ENCODE measurements at places on chromosomes 6 and 20. TPM values are rescaled to one million over a fixed set of nuclear protein-coding genes. Genes with fewer than 3 reads are reported as not detected.

DNA sequence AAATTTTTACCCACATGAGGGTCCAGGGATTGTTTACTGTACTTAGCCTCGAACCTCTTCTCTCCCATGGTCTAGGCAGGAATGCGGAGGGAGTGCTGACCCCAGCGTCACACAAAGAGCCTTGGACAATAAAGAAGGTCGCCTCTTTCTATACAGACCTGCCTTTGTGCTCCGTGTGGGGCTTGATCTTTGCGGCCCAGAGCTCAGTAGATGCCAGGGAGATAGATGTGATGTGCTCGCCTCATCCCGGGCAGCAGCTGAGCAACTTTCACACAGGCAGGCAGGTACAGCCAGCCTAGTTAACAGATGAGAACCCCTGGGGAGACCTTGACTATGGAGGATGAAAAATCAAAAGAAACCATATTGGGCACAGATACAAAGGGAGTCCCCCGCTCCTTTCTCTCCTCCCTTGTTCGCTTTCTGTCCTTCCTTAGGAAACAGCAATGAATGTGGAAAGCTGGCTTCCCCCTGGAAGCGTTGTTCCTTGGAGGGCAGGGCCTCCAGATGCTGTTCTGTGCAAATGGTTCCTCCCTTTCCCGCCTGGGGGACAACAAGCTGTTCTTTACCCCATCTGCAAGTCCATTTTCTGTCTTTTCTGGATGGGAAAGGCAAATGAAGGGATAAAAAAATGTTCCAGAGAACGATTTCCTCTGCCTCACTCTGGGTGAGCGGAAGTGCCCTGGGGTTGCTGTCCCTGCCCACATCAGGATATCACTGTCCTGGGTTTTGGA is 128.3 kb downstream of the OLIG3 start:
- H3K27ac ChIP-seq, result no peak overlapping the region
- no peaks in the 10 kb centered on the region for H3K27me3 ChIP-seq
- H3K4me3 ChIP-seq, result no peak overlapping the region
- peaks cover 6% of the 10 kb centered on the region for H3K36me3 ChIP-seq

BMP2 gene
- not detected for total RNA-seq

- no peak overlapping the region for H3K4me3 ChIP-seq
- peaks cover 33% of the 10 kb centered on the region for H3K27me3 ChIP-seq
- no peak for DNase-seq
- H3K27ac ChIP-seq, result no peak overlapping the region
- H3K4me1 ChIP-seq, result peaks cover 3% of the 10 kb centered on the region
Measured at GRCh38 chr6:7047128-7047527, 60.6 kb upstream of the RREB1 start.

CFAP61 gene
- not detected for total RNA-seq

DNA sequence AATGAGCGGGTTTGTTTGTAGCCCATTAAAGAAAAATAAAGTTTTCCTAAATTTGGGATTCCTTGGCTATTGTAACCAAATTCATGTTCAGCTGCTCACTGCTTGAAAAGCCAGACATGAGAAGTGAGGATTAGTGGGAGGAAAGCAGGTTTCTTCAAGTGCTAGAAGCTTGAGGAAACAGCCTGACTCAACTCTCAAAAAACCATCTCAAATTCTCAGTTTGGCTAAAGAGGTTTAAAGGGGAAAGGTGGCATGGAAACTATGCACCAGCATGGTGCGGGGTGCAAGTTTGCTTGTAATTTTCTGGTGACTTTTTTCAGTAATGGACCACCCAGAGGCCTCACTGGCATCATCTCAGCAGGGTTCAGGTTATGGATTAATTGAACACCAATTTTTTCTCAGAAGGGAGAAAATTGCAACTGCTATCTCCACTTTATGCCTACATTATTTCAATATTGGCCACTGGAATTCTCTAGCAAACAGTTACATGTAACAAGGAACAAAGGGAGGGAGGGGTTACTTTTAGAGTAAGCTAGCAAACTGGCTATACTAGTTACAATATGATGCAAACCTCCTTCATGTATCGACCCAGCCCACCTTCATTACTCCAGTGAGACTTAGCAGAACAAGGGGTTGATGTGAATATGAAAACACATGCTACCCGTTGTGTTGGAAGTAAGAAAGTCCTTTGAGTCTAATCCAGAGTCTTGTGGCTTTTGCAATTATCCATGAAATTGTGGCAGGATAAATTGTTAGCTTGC is 85.0 kb upstream of the IFNGR1 start:
- H3K4me1 ChIP-seq, result peaks cover 2% of the 10 kb centered on the region
- no peak for DNase-seq
- H3K36me3 ChIP-seq, result no peaks in the 10 kb centered on the region
- peaks cover 3% of the 10 kb centered on the region for H3K27me3 ChIP-seq

- H3K4me1 ChIP-seq, result peaks cover 14% of the 10 kb centered on the region
- no peak for DNase-seq
- H3K27ac ChIP-seq, result no peak overlapping the region
- peaks cover 44% of the 10 kb centered on the region for H3K36me3 ChIP-seq
Measured at GRCh38 chr6:15518057-15518456, 144.8 kb downstream of the DTNBP1 start.

DNA sequence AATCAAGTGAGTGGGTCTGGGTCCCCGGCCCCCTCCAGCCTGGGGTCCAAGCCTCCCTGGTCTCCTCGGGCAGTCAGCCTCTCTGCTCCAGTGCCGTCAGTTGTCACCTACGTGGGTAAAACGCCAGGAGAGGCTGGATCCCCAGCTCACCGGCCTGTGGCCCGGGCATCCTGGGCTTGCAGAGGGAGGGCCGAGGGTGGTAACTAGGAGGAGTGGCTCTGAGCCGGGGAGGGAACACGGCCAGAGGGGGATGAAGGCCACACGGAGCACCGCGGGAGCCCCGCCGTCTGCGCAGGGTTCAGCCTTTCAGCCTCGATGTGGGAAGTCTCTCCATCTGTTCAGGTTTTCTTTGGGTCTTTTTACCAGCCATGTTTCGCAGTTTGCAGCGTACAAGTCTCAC is 29.5 kb upstream of the BHLHE23 start:
- no peak overlapping the region for H3K27ac ChIP-seq
- H3K4me3 ChIP-seq, result no peak overlapping the region
- no peak for DNase-seq
- no peaks in the 10 kb centered on the region for H3K36me3 ChIP-seq
- peaks cover 41% of the 10 kb centered on the region for H3K27me3 ChIP-seq

DNA sequence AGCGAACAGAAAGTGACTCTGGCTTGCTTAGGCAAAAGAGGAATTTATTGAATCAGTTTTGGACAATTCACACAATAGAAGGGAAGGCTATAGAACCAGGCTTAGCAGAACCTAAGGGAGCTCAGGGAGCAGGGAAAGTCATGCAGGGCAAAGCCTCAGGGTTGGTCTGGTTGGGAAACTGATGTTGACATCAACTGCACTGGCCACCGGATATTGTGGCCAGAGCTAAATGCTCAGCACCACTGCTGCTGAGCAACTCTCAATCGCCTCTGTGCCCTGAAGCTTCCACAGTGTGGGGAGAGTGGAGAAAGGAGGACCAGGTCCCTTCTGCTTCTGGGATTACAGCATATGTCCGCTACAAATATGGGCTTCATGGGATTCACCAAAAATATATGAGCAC is 93.3 kb upstream of the GCM1 start:
- H3K27ac ChIP-seq, result no peak overlapping the region
- no peak for DNase-seq
- peaks cover 13% of the 10 kb centered on the region for H3K4me1 ChIP-seq
- peaks cover 9% of the 10 kb centered on the region for H3K36me3 ChIP-seq

ABHD16B gene
- not detected for total RNA-seq

DNA sequence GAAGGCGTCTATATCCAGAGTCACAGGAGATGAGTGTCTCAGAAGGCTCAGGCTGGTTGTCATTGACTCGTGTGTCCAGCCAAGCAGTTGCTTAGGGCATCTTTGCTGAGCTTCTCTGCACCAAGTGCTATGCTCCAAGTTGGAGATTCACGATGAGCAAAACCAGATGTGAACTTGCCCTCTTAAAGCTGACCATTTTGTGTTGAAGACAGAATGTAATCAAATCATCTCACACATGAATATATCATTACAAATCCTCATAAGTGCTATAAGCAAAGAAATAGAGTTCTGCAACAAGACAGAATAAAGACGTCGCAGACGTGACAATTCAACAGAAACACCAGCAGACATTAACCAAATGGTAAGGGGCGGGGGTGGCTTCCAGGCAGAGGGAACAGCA is 103.9 kb downstream of the ALDH8A1 start:
- DNase-seq, result no peak
- H3K27ac ChIP-seq, result no peak overlapping the region
- H3K36me3 ChIP-seq, result no peaks in the 10 kb centered on the region
- no peak overlapping the region for H3K4me3 ChIP-seq
- H3K27me3 ChIP-seq, result peaks cover 17% of the 10 kb centered on the region
- H3K4me1 ChIP-seq, result no peaks in the 10 kb centered on the region

ELOVL2 gene
- not detected for total RNA-seq

DNA sequence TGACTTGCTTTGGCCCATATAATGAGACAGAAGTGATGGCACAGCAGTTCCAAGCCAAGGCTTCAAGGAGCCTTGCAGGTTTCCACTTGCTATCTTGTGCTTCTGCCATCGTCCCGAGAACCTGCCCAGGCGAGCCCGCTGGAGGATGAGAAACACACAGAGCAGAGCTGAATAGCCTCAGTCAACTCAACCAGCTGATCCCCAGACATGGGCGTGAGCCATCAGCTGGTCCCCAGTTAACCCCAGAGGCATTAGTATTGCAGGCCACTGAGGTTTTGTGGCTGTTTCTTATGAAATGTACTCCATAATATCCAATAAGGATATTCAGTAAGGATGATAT is 81.7 kb upstream of the SHLD1 start:
- H3K4me3 ChIP-seq, result no peak overlapping the region
- no peaks in the 10 kb centered on the region for H3K4me1 ChIP-seq
- no peaks in the 10 kb centered on the region for H3K27me3 ChIP-seq
- H3K36me3 ChIP-seq, result no peaks in the 10 kb centered on the region

DNA sequence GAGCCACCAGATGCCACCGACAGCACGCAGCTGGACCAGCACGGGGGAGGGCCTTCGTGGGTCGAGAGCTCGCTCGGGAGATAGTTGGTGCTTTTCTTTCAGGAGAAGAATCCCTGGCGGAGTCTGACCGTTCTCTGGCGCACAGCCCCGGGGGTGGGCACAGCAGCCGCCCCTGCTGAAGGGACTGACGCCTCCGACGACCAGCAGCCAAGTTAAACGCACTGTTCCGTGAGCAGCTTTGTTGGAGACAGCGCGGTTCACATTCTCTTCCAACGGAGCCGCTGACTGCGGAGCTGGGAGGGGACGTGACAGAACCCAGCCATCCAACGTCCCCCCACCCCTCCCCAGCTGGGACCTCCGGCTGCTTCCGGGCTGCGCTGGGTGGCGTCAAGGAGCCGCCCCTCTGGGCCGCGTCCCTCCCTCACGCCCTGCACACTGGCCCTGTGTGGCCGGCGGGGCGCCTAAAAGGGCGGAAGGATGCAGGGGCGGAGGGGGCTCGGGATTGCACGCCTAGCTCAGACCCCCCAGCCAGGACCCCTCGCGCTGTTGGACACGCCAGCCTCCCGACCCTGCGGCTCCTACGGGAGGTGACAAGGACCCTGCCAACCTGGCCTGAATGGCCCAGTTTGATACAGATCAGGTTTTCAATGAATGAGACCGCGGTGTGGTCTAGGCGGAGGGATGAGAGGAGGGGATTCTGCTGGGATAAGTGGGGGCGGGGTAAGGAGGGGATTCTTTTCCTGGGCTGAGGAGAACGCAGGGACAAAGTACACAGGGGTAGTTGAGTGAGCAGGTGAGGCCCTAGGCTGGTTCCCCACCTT is 36.4 kb upstream of the KHDC1 start:
- no peak overlapping the region for H3K27ac ChIP-seq
- H3K36me3 ChIP-seq, result peaks cover 41% of the 10 kb centered on the region
- peaks cover 4% of the 10 kb centered on the region for H3K4me1 ChIP-seq

DNA sequence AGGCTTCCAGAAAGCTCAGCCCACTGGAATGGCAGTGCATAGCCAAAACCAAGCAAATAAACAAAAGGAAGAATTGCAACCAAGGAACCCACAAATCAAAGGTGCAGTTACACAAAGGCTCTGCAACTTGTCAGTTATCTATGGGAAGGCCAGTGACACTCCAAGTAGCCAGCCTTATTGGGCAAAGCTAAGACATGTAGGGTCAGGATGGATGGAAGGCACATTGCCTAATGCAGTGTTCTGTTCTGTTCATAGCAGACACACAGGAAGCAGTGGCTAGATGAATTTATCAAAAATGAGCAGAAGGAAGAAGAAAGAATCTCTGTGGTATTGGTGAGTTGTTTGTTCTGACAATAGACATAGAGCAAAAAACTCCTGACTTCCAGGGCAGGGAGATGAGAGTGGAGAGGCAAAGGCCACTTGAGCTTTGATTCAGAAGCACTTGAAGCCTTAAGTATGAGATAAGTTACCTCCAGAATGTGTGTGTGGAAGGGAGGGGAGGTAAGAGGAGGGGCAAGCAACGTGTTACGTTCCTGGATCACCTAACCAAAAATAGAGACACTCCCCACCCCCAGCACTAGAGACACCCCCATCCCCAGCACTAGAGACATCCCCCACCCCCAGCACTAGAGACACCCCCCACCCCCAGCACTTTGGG is 57.9 kb upstream of the AKAP12 start:
- peaks cover 24% of the 10 kb centered on the region for H3K27me3 ChIP-seq
- H3K36me3 ChIP-seq, result no peaks in the 10 kb centered on the region
- no peak for DNase-seq
- H3K4me1 ChIP-seq, result no peaks in the 10 kb centered on the region

GRCh38 chr6:142240179-142240578 is 61.6 kb upstream of the ADGRG6 start:
- no peak for DNase-seq
- H3K27me3 ChIP-seq, result peaks cover 6% of the 10 kb centered on the region
- no peaks in the 10 kb centered on the region for H3K36me3 ChIP-seq
- no peak overlapping the region for H3K27ac ChIP-seq

- DNase-seq, result no peak
- no peak overlapping the region for H3K4me3 ChIP-seq
- H3K4me1 ChIP-seq, result no peaks in the 10 kb centered on the region
- H3K36me3 ChIP-seq, result no peaks in the 10 kb centered on the region
Measured at GRCh38 chr6:84309336-84309735, 81.9 kb upstream of the CEP162 start.

NMBR gene
- not detected for total RNA-seq

CST5 gene
- not detected for total RNA-seq

DNA sequence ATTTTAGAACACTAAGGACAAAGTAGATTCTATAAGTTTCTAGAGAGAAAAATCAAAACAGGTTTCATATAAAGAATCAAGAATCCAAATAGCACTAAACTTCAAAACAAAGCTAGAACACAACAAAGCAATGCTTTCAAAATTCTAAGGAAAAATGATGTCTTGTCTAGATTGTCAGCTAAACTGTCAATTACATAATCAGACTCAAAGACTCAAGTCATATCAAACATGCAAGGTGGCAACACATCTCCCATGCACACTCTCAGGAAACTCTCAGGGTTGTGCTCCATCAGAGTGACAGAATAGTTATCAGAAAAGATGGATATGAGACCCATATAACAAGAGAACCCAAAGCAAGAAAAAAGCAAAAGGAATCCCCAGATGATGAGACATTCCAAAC is 23.9 kb downstream of the HACE1 start:
- H3K27ac ChIP-seq, result no peak overlapping the region
- no peak overlapping the region for H3K4me3 ChIP-seq
- no peak for DNase-seq
- no peaks in the 10 kb centered on the region for H3K4me1 ChIP-seq
- H3K27me3 ChIP-seq, result no peaks in the 10 kb centered on the region
- peaks cover 31% of the 10 kb centered on the region for H3K36me3 ChIP-seq
